ENCODE measurements at places on chromosomes 2 and 18.

- no peak for DNase-seq
These were observed 74.3 kb upstream of the TNP1 start for GRCh38 chr2:216934151-216934550.

- no peak for DNase-seq
These were observed 7.6 kb upstream of the PLB1 start for GRCh38 chr2:28488083-28488830.

DNA sequence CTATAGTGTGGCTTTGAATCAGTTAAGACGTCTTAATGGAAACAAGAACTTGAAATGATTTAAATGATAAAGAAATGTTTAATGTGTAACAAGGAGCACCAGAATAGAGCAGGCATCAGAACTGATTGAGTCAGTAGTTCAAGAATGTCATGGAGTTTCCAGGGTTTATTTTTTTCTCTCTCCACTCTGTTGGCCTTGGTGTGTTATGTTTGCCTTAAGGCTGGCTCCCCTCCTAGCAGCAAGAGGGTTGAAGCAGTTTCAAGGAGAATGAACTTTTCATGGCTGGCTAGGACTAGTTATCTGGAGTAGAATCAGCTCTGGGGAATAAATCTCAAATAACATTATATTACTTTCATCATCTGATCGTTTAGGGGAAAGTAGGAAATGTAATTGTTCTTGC is 13.4 kb upstream of the GLS start:
- DNase-seq, result no peak

DNA sequence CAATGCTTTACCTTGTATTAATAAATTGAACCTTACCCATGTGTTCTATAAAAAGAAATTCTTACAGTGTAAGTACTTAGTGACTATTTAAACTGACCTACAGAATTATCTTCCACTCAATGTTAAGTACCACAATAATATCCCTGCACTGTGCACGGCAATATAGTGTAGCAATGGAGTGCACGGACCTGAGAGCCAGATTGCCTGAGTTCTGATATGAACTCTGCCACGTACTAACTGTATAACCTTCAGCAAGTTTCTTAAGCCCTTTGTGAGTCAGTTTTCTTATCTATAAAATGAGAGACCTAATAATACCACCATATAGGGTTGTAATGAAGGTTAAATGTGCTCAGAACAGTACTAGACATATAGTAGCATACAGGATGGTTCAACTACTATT is 66.2 kb downstream of the GPR39 start:
- no peak for DNase-seq

GRCh38 chr2:240464514-240465241 is 29.2 kb downstream of the GPC1 start:
- no peak for DNase-seq

DNA sequence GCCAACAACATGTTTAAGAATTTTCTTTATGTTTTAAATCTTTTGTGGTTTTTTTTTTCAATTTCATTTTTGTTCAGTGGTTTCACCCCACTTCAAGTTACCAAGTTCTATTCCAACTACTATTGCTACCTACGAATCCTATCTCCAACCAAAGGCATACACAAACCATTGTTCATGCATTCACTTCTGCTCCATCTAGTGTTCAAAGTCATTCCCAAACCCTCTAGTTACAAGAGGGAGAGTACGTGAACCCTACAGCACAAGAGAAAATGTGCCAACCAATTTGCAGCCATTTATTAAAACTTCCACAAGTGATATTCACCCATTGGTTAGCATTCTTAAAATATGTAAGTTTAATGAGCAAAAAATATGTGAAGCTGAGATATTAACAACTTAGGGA is 295.1 kb upstream of the KYNU start:
- DNase-seq, result no peak

DNA sequence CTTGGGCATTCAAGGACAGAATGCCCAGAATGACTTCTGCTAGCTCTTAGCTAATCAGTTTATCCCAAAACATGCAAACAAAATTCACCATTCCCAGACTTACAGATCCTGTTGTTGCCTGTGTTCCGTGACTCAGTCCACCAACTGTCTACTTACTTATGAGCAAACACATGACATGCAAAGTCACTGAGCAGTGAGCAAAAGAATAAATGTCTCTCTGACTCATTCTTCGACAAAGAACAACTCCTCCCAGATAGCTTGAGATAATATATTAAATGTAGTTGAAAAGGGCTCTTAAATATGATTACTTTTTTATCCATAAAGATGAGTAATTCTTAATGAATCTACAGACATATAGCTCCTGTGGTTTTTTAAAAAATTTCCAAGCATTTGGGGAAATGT is 9.0 kb upstream of the CREG2 start:
- no peak for DNase-seq

DNA sequence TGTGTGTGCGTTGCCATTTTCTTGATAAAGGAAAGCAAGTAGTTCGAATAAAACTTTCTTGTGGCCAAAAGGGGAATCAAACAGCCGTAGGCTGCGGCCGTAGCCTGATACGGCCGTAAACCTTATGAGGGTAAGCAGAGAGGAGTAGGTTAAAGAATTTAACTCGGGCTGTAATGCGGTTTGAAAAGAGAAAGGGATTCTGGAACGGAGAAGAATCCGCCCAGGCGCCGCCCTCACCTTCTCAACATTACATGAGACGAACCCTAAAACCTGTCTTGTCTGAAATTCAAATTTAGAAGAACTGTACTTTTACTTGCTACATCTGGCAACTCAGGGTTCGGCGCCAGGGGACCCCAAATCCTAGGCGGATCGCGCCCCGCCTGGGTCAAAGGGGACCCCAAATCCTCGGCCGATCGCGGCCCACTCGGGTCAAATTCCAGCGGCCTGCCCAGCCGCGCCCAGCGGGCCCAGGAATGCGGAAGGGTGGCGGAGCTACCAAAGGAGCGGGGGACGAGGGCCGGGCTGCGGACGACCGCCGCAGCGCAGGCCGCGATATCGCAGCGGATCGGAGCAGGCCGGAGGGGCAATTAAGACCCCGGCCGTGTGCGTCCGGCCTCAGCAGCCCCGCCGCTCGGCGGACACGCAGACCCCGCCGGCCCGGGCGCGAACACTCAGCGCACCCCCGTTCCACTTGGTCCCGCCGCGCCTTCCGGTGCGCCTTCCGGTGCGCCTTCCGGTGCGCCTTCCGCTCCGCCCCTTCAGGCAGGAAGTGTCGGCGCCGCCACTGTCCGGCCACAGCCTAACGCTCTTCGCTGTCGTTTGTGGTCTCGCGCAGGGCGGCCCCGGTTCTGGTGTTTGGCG is at the start of gene MYL12B:
Gene MYL12B (plus strand): TSS at position 761 of the 861 bp plus-strand sequence. CDS start 10,766 bp downstream, outside the sequence.
- peak; percentile 83 for DNase-seq

- no peak for DNase-seq
These were observed 12.9 kb downstream of the IER3IP1 start for GRCh38 chr18:47163241-47163640.

DNA sequence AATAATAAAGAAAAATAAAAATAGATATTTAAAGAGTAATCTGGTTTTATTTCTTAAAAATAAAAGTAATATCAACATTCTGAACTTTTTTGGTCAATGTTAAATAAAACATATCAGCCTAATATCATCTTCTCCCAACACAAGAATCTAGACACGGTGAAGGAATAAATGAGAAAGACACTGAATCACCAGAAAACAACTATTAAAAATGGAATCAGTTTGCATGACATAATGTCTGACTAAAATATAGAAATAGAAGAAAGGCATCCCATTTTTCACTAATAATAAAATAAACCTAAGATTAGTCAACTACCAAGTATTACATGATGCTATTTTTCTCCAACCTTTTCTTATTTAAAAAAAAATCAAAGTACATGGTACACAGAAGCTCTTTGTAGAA is 30.8 kb upstream of the TNFAIP6 start:
- DNase-seq, result no peak

DNA sequence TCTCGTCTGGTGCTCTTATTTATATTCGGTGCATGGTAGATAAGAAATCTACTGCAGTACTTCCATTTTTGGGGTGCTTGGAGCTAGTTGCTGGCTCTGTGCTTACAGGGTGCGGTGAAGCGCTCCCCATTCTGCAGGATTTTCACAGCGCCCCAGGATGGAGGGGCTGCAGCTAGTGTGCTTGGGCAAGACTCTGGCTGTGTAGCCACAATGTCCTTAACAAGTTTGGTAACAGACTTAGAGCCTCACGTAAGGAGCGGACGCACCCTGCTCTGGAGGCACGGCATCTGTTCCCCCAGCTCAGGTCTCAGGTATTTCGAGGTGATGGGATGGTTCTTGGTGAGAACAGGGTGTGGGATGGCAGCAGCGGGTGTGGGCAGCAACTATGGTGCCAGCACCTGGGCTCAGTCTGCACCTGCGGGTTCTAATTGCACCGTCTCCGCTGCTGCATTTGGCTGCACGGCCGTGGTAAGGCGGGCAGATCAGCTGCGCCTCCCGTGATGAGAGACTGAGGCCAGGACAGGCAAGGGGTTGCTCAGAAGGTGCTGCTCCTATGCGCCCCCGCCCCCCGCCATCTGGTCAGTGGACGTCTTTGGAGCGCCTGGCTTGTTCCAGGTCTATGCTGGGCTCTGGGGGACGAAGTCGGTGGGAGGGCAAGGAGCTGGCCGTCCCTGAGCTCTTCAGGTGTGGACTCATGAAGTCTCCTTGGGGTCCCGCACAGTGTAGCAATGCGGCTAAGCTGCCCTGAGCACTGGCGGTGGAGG is 20.1 kb upstream of the ALLC start:
- no peak for DNase-seq

DNA sequence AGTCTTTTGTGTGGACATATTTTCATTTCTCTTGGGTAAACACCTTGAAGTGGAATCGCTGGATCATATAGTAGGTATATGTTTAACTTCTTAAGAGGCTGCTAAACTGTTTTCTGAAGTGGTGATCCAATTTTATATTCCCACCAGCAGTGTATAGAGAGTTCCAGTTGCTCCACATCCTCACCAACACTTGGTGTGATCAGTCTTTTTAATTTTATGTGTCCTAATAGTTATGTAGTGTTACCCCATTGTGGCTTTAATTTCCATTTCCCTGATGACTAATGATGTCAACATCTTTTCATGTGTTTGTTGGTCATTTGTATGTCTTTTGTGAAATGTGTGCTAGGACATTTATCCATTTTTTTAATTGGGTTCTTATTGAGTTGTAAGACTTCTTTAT is 56.9 kb downstream of the DGKD start:
- DNase-seq, result peak; percentile 20

DNA sequence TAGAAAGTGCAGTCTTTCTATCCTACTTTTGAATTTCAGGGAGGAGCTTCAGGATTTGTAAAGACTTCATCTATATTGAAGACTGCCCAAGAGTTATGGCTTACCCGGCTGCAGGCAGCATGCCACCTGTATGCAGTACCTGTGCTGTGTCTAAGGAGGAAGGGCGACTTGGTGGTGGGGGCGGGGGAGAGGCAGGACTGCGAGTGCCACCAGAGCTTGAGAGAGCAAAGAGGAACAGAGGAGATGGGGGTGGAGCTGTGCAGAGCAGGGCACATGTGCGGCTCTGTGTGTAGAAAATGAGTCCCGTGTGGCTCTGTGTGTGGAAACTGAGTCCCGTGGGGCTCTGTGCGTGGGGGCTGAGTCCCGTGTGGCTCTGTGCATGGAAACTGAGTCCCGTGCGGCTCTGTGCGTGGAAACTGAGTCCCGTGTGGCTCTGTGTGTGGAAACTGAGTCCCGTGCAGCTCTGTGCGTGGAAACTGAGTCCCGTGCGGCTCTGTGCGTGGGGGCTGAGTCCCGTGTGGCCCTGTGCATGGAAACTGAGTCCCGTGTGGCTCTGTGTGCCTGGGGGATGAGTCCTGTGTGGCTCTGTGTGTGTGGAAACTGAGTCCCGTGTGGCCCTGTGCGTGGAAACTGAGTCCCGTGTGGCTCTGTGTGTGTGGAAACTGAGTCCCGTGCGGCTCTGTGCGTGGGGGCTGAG is 43.2 kb downstream of the LDLRAD4 start:
- DNase-seq, result no peak

GRCh38 chr2:102449370-102449974 is 23.6 kb upstream of the SLC9A4 start:
- peak; percentile 55 for DNase-seq

GRCh38 chr2:213086571-213086970 is 64.8 kb downstream of the IKZF2 start:
- DNase-seq, result no peak

- DNase-seq, result no peak
These were observed 21.1 kb upstream of the KCNG2 start for GRCh38 chr18:79776674-79777073.

GRCh38 chr2:66530651-66531050 is 95.7 kb downstream of the MEIS1 start:
- no peak for DNase-seq

GRCh38 chr18:48715711-48716361 is 177.0 kb downstream of the CTIF start:
- DNase-seq, result peak; percentile 76

GRCh38 chr18:4352746-4353551 is 102.2 kb downstream of the DLGAP1 start:
- DNase-seq, result no peak

- DNase-seq, result no peak
These were observed 18.3 kb upstream of the CHCHD5 start for GRCh38 chr2:112566104-112566503.

DNA sequence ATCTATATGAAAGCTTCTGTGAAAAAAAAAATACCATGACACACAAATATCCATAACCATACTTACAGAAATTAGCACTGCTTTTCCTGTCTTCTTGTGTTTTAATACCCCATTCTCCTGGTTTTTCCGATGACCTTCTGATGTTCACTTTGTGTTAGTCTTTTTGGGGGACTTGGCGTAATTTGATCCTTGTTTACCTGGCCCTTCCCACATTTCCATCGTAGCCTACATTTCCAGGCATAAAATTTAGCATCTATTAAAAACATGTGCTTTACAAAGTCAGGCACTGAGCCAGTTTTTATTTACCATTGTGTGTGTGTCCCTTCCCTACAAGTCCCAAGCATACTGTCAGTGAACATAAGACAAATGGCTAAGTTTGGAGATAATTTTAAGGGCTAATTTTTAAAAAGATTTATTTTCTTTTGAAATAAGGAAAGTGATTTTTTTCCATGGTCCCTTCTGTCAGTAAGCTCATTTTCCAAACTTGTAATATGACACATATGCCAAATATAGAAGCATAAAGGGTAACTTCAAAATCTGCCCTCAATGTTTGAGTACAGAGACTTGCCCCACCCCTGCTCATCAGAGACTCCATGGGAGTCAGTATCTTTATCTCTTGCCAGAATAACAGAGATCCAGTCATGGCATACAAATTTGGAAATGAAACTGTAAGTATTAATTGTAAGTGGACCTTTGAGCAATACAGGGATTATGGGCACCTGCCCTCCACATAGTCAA is 27.3 kb downstream of the SESTD1 start:
- no peak for DNase-seq

GRCh38 chr2:7450833-7451190 is 533.6 kb downstream of the RNF144A start:
- no peak for DNase-seq

DNA sequence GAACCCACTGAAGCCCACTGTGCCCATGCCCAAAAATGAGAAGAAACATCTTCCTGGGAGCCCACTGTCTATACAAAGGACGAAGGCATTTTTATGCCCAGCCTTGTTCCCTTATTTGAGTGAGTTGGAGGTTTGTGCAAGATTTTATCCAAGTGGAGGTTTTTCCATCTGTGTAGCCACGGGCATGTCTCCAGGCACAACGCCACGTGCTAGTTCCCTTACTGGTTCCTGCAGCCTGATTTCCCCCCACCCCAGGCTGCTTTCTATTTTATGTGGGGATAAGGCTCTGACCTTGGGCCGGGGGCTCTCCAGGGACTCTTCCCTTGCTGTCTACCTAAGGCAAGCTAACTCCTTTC is 22.2 kb upstream of the TXNL4A start:
- no peak for DNase-seq

Data from HL-60 (cell line).